ENCODE measurements at places on chromosomes 6 and 20.

DNA sequence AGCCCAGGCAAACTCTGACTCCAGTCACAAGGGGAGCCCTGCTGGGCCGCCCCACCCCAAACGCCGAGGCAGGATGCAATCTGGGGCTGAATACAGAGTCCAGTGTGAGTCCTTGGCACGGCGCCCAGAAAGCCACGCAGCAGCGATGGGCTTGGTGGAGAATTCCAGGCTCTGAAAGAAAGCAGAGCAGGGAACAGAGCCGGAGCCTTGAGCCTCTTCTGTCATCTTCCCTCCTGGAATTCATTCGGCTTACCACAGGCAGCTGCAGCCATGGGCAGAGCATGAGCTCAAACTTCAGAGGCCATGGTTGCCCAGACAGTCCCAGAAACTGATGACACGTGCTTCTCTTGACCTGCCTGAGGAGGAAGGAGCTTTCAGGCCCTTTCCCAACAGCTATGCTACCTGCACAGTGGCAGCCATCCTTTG lies 441.1 kb upstream of the JARID2 start:
- DNase-seq: peak; percentile 96

- DNase-seq: no peak
Measured at GRCh38 chr20:19024296-19025035, 188.0 kb upstream of the SLC24A3 start.

DNA sequence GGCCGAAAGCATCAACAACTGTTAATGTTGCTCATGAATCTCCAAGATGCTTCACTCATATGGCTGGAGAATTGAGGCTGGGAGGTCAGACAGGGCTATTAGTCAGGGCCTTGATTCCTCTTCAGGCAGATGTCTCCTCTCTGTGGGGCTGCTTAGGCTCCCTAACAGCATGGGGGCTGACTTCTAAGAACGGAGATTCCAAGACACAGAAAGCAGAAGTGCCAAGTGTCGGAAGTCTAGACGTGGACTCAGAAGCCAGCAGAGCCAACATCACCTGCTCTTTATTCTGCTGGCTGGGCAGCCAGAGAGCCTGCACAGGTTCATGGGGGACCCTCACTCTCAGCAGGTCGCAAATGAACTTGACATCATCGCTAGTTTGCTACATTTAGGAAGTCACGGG lies 279.8 kb downstream of the CDH26 start:
- no peak for DNase-seq

- DNase-seq: no peak
Measured at GRCh38 chr6:113381959-113382358, 475.2 kb upstream of the MARCKS start.

DNA sequence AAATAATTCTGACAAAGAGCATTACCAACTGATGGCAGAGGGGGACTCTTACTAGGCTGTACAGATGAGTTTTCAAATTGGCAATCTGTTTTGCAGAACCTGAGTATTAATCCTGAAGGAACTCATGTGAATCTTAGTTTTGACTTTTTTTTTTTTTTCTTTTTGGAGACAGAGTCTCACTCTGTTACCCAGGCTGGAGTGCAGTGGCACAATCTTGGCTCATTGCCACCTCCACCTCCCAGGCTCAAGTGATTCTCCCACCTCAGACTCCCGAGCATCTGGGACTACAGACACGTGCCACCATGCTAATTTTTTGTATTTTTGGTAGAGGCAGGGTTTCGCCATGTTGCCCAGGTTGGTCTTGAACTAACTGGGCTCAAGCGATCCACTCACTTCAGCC lies 49.3 kb downstream of the KCTD20 start:
- no peak for DNase-seq

- peak; percentile 48 for DNase-seq
Measured at GRCh38 chr6:16305788-16306187, 67.4 kb downstream of the GMPR start.

GRCh38 chr6:22892452-22892851 lies 323.1 kb downstream of the HDGFL1 start:
- no peak for DNase-seq

DNA sequence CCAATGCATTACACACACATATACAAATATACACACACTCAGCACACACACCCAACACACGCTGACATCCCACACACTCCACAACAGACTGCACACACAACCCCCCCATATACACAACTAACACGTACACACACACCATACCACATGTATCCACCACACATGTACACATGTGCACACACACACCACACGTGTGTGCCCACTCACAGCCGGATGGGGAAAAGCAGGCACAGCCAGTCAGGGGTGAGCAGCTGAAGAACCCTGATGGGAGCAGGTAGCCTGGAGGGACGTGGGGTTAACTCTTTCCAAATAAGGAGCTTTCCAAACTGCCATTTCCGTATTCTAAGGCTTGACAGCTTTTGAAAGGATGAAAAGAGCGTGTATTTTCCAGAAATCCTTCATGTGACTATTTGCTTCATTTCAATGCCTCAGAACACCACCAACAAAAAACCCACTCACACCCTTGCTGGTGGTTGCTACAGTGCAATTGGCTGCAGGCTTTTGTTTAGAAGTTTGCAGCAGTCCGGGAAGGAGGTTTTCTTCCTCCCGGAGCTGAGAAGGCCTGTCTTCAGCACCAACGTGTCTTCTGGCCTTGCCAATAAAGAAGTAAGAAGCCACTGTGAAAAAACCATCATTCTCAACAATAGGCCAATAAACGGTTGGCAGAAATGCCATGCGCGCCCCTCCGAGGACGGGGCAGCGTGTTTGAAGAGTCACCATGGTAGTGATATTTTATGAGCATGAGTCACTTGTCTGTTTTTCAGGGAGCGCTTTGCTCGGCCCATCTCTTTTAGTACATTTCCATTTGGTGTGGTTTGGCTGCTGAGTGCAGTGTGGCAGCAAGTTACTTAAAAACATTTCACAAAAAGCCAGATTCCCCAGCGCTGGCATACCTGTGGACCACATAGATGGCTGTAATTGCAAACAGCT lies 131.3 kb upstream of the GMDS start:
- no peak for DNase-seq

GRCh38 chr6:41064841-41065240 lies 7.3 kb downstream of the OARD1 start:
- DNase-seq: no peak

DNA sequence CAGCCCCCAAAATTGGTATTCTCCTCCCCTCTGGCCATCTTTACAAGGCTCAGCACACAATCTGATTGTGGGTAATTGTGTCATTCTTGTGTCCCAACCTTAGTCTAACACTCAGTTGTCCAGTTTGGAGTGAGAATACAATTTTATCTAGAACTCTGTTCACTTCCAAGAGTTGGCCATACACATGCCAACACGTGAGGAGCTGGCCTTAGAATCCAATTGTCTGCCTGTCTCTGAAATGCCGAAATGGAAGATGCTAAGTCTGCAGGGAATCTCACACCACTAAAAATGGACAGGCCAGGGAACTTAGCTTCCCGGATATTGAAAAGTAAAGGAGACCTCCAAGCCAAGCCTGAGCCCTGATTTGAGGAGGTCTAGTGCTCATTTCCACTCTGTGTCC lies 12.3 kb downstream of the FOXA2 start:
- no peak for DNase-seq

DNA sequence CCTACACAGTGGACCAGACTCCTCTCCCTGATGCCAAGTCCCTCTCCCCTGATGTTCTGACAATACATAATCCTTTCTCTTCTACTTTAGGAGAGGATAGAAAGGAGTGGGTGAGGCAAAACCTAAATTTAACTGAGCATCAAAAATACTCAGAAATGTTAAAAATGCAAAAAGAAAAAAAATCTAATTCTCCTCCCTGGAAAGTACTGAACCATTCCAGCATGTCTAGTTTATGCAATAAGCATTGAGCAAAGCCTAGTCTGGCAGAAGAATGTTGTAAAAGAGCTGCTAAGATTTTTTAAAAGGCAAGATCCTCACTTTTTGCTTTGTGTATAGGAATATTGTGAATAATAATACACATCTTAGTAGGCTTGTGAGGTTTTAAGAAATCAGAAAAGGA lies 116.6 kb upstream of the STXBP5 start:
- DNase-seq: no peak

GRCh38 chr20:25257130-25257529 lies 9.2 kb downstream of the PYGB start:
- DNase-seq: no peak

- peak; percentile 85 for DNase-seq
Measured at GRCh38 chr6:155185544-155185943, 78.3 kb upstream of the CLDN20 start.

GRCh38 chr20:48831718-48832404 lies 4.1 kb upstream of the PREX1 start:
- DNase-seq: peak; percentile 51
